ENCODE measurements at places on chromosomes 2 and 18.

DNA sequence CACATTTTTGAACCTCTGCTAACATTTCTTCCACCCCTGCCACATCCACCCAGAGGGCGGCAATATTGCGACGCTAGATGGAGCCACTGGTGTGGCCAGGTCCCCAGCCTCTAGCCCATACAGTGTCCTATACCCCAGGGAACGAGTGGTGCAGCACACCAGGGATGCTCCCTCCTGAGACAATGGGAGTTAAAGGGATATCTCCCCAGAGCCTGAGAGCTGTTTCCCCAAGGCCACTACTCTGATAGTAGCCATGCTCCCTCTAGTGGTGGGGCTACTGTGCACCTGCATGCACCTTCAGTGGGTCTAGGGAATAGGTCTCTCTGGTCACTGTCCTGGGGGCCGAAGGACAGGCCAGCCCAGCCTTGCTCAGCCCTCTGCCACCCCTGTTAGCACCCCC lies 336.4 kb upstream of the FSHR start:
- no peak for DNase-seq

DNA sequence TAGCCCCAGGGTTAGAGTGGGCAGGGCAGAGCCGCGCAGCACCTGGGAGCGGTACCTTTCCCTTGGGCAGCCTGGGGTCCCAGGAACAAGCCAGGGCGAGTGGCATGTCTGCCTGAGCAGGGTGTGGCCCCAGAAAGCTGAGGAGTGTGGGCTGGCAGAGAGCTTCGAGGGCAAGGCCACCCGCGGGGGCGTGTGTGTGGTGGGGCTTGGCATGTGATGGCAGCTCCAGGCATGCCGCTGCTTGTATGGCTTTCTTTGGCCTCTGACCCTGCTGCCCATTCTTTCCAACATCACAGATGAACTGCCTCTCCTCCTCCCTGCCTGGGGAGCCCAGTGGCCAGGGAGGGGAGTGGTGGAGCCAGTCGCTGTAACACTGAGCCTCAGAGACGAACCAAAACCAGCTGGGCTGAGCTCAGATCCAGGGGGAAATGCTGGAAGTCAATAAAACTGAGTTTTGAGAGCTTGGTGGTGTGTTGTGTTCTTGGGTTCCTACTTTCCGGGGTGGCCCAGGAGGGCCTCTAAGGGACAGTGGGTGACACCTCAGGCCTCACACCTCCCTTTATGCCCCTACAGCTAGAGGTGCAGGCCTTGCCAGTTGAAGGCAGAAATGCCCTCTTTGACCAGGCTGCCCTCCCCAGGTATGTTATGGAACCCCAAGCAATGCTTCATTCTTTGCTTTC lies 7.4 kb downstream of the DNAJB2 start:
- no peak for DNase-seq

DNA sequence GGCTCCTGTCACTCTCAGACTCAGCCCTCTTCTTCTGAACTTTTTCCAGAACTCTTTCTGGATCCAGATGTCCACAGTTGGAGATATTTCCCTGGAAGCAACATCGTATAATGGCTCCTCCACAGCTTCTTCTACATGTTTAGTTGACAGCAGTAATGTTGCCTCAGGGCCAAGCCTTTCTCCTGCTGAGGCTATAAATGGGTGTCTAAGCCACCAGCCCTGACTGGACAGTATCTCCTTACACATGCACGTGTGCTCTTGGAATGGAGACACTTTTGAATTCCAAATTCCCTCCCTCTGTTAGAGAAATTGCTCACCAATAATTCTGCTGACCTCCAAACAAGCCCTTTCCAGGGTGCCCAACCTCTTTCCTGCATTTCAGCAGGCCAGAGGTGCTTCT lies 156.2 kb upstream of the PIK3C3 start:
- DNase-seq: no peak

DNA sequence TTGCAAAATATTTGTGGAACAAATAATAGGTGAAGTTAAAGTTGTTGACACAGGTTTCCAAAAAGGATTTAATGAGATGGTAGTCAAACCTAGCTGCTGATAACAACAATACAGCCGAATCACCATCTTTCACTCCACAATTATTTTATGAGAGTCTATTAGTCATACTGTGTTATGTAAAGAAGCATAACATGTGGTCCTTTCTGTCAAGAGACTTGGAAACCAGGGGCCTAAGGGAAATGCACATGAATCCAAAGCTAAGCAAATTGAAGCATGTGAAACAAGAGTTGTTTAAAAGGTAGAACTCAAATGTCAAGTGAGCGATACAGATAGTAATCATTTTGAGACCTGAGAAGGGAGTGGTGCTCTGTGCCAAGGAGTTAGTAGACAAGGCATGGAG lies 16.0 kb downstream of the CD28 start:
- DNase-seq: no peak

DNA sequence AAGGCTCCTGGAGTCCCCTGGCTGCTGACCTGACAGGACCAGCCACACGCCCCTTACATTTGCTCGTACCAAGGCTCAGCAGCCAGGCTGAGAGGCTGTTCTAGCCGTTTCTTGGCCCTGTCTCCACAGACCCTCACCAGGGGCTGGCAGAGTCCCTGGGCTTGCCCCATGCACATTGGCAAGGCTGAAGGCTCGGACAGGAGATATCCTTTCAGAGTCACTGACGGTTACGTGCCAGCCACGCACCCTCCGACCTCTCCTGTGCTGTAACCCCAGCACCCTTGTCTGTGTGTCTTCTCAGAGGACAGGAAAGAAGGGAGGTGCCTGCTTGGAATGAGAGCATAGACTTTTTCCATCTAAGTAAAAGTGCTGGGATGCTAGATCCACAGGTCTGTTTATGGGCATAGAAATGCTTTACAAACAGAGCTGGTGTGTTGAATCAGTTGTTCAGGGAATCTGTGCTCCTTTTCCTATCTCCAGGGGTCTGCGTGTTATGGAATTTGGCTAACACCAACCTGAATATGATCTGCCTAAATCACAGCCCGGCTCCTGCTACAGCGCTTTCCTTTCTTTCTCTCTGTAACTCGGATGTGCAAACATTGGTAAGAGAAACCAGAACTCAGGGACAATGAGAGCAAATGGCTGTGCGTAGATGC lies 41.0 kb downstream of the COPS8 start:
- DNase-seq: no peak

DNA sequence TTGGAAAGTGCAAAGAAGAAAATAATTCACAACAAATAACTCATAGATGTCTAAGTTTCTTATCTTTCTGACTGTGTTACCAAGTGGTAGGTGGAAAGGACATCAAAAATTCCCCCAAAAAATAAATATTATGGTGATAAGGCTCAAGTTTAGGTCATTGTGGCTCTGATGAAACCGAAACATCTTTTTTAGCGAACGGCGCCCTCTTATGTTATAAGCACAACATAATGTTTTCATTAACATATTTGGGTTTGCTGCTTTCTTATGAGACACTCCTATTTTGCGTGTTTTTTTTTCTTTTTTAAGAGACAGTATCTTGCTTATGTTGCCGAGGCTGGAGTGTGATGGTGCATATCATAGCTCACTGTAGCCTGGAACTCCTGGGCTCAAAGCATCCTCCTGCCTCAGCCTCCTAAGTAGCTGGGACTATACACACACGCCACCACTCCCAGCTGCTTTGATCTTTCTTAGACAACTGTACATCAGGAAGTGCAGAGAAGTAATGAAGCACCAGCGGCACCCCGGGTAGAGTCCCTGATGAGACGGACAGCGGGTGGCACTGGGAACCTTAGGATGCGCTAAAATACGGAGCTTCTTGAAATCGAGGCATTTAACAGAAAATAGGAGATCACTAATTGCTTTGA lies 38.5 kb upstream of the SLC35G4 start:
- no peak for DNase-seq

GRCh38 chr2:118089139-118089800 lies 999 bp downstream of the INSIG2 start:
- DNase-seq: no peak

- DNase-seq: no peak
Observed at GRCh38 chr2:230895536-230896345, 29.3 kb downstream of the GPR55 start.

- DNase-seq: no peak
Observed at GRCh38 chr2:12856934-12857601, 140.3 kb downstream of the TRIB2 start.

- no peak for DNase-seq
Observed at GRCh38 chr2:9234680-9235146, 28.1 kb downstream of the ASAP2 start.

- no peak for DNase-seq
Observed at GRCh38 chr18:44830581-44830980, 149.9 kb downstream of the SETBP1 start.

GRCh38 chr2:8309131-8309530 lies 372.7 kb upstream of the ID2 start:
- DNase-seq: no peak

GRCh38 chr2:188983427-188984064 lies 9.4 kb downstream of the COL3A1 start:
- DNase-seq: no peak

DNA sequence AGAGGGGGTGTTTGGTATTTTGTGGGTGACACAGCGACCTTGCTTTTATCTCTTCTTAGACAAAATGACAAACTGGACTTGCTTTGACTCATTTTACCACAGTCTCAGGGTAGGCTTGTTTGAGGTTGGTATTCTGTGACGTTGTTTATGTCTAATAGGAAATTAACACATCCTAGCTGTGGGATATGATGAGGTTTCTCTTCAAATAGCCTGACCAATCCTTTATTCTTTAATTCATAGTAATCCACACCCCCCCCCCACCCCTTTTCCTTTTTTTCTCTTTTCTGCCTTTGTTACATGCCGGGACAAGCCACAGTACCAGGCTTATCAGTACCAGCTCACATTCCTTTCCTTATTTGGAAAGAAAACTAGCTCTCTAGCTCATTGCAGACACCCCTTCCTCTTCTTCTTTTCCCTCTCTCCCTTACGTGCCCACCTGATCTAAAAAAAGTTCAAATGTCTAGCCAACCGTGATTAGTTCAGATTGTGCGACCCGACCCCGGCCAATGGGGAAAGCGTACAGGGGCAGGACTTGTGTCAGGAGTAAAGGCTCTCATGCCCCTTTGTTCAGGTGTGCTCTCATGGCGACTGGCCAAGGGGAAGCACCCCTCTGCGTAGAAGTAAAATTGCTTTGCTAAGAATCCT lies 52.2 kb upstream of the PTPRM start:
- no peak for DNase-seq

- no peak for DNase-seq
Observed at GRCh38 chr2:45957533-45958227, 306.2 kb downstream of the PRKCE start.

GRCh38 chr2:47945046-47945781 lies 38.9 kb upstream of the FBXO11 start:
- no peak for DNase-seq

GRCh38 chr18:57784034-57784800 lies 18.9 kb downstream of the ATP8B1 start:
- DNase-seq: no peak

DNA sequence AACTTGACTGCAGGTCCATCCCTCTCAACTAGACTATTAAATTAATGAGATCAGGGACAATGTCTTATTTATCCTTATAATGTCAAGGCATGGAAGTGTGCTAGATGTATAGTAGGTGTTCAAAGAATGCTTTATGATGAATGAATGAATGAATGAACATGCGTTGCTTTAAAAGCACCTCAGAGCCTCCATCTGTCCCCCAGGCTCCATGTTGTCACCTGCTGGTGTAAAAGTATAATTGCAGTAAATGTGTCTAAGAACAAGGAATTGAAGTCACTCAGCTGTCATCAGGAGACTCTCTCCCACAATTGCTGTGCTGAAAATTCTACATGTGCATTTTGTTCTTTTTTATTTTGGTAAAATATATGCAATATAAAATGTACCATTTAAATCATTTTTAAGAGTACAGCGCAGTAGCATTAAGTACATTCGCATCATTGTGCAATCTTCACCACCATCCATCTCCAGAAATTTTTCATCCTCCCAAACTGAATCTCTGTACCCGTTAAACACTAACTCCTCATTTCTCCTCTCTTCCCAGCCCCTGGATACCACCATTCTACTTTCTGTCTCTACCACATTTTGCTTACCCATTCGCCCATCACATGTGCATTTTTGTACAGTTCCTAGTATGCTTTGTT lies 52.6 kb downstream of the GNAL start:
- DNase-seq: no peak

GRCh38 chr2:166926657-166927056 lies 38.4 kb downstream of the XIRP2 start:
- DNase-seq: no peak

GRCh38 chr2:26399771-26400376 lies 1.8 kb upstream of the DRC1 start:
- no peak for DNase-seq

GRCh38 chr18:79950515-79951341 lies 725 bp downstream of the SLC66A2 start:
- DNase-seq: no peak

DNA sequence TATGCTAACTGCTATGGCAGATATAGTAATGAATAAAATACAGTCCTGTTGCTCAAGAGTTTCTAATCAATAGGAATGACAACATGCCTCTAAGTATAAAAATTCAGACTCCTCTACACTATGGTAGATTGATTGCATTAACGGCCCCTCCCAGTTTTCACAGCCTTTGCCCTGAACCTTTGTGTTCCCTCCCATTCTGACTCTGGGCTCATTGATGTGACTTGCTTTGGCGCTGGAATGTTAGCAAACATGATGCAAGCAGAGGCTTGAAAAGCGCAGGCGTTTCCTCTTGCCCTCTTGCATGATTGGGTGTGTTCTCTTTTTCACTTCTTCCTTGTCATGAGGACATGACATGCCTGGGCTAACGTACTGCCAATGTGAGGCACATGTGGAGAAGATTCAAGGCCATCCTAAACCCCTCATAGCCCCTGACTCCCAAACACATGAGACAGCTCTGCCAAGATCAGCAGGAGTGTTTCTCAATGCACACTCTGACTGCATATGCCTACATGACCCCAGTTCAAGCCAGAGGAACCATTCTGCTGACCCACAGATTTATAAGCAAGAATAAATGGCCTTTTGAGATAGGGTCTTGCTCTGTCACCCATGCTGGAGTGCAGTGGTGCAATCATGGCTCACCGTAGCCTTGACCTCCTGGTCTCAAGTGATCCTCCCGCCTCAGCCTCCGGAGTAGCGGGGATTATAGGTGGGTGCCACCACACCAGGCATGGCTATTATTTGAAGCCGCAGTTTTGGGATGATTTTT lies 49.7 kb upstream of the CD28 start:
- no peak for DNase-seq

GRCh38 chr18:52286675-52287074 lies 53.3 kb upstream of the DCC start:
- no peak for DNase-seq

DNA sequence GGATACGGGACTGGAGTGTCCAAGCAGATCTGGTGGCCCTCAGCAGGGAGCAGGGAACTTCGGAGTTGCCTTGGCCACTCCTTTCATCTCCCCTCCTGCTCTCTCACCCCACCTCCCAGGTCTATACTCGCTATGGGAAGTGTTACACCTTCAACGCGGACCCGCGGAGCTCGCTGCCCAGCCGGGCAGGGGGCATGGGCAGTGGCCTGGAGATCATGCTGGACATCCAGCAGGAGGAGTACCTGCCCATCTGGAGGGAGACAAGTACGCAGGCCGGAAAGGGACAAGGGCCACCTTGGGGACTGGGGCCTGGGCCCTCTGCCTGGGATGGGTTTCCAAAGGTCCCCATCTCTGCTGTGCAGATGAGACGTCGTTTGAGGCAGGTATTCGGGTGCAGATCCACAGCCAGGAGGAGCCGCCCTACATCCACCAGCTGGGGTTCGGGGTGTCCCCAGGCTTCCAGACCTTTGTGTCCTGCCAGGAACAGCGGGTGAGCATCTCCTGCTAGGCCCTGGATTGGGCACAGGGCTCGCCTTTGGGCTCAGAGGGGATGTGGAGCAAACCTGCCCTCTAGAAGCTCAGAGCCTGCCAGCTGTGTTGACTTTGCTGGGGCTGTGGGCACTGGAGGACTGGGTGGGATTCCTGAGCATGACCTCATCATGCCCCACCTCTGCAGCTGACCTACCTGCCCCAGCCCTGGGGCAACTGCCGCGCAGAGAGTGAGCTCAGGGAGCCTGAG lies 11.8 kb downstream of the CHPF start:
- no peak for DNase-seq
